Amniotic epithelial cell (primary cell): ENCODE measurements at places on chromosomes 6 and 20.

DNA sequence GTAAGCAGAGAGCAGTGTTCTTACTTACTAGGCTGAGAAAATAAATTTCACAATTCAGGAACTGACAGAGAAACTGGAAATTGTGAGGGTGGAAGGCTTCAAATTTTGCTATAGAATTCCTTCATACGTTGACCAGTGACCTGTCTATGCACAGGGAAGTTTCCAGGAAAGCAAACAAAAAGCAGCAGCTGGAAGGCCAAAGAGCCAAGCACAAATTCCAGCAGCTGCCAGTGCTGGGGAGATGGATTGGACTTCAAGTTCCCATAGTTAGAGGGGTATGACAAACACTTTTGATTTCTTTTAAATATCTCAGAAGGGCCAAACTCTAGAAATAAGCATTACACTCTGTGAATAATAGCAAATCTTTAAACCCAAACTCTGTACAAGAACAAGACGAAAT, 299.1 kb upstream of the KCNQ5 start:
- no peak for DNase-seq

DNA sequence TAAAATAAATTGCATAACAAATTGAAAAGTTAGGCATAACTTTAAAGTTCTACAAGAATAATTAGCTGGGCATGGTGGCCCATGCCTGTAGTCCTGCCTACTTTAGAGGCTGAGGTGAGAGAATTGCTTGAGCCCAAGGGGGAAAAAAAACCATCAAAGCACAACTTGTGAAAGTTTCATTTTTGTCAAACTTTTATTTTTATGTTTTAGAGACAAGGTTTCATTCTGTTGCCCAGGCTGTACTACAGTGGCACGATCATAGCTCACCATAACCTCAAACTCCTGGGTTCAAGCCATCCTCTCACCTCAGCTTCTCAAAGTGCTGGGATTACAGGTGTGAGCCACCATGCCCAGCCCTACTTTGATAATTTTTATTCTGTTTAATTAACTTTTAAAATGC, 14.2 kb downstream of the KATNA1 start:
- no peak for DNase-seq

DNA sequence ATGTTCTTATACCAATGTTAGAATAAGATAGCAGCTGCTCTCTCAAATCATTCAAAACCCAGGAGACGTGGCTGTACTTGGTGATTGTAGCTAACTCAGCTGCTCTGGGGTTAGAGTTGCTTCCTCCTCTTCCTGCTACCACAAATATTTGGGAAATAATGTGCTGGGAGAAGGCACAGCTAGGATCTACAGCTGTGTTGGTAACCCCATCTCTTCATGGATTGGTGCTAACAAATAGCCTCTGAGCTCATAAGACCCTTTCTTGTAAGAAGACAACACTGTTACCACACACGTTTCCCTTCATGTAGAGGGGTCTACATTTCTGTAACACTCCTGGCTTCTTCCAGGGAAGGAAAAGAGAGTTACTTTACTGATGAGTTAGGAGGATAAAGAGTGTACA, 911.0 kb upstream of the CITED2 start:
- DNase-seq = no peak

- no peak for DNase-seq
Observed at GRCh38 chr20:61299618-61300017, 47.6 kb downstream of the CDH4 start.

GRCh38 chr6:101400326-101401135, 7.0 kb downstream of the GRIK2 start:
- DNase-seq = no peak

DNA sequence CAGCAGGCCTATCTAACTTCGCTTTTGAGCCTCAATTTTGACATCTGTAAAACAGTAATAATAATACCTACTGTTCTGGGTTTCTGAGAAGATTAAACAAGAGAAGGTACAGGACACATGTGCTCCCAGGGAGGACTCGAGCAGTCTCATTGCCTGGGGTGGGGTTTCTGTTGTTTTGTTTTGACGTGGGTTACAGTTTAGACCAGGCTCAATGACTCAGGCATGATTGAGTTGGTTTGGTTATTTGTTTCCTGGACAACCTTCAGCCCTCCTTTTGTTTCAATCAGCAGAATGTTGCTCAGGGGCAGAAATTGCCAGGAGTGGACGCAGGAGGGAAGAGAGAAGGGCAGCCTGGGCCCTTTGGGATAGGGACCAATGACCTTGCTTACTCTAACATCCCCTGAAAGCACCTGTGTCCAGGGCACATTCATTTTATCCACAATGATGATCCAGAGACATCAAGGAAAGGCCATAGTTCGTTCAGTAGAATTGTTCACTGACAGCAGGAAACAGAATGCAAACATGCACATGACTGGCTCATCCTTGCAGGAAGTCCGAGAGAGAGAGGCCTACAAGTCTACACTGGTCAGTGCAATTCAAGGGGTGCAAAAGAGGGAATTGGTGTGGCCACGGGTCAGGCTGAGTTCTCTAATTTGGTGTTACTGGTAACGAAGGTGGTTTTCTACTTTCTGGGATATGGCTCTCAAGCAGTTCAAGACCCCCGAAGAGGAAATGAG, 74.5 kb upstream of the MRPS10 start:
- peak; percentile 52 for DNase-seq

- no peak for DNase-seq
Observed at GRCh38 chr20:49882171-49882970, 33.0 kb downstream of the SPATA2 start.

DNA sequence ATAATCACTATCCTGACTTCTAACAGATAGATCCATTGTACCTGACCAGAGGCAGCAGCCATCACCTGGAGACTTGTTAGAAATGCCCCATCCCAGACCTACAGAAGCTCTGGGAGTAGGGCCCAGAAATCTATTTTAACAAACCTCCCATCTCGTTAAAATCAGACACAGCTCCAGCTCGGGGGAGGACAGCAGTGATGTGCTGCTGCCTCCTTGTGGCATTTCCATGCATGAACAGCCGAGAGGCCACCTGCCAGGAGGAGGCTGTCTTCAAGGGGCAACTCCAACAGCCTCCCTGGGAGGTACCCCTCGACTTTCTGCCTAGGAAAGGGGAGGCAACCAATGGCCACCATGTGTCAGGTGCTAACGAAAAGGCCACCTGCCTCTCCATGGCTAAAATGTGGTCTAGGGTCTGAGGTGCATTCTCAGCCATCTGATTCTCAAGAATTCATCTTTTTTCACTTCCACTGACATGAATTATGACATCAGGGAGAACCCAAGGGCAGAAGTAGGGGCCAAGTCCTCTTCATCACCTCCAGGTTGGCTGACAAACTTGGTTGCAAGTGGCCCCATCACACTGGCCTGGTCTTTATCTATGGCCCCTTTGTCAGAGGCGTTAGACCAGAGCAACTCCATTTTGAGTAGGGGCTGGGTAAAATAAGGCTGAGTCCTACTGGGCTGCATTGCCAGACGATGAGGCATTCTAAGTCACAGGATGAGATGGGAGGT, 12.2 kb upstream of the KCNK15 start:
- peak; percentile 59 for DNase-seq

DNA sequence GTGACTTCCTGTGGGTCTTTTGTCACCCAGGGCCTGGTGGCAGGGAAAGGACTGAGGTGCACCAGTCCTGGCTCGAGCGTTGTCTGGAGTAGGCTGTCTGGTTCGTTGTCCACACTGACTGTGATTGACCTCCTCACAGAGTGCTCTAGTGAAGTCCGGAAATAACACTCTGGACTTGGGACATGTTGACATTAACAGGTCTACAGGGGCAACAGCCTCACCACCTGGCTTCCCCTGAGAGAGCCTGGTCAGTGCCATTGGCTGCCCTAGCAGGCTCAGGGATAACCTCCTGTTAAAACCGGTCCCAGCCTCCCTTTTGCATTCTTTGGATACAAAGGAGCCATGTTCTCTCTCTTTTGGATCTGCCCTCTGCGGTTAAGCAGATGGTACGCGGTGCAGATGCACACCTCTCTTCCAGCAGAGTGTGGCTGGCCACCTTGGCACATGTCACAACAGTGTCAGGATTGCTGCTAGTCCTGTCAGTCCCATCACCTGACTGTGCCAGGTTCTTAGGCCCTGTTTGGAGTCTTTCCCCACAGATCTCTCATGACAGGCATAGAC, 46.2 kb downstream of the CDS2 start:
- DNase-seq = no peak

DNA sequence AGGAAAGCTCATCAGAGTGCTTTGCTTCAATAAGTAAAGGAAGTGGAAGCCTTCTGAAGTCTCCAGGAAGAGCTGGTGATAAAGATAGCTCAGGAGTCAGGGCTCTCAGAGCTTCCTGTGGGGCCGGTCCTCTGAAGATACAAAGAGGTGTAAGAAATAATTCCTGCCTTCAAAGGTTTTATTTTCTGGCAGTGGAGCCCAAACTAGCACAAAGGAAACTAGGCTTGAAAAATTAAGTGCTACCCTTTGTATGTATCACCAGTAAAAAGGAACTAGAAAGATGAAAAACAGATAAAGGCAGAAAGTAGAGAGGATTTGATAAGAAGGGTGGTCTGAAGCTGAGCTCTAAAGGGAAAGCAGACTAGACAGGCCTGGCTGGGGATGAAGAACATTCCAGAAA, 204.1 kb upstream of the SASH1 start:
- DNase-seq = no peak

DNA sequence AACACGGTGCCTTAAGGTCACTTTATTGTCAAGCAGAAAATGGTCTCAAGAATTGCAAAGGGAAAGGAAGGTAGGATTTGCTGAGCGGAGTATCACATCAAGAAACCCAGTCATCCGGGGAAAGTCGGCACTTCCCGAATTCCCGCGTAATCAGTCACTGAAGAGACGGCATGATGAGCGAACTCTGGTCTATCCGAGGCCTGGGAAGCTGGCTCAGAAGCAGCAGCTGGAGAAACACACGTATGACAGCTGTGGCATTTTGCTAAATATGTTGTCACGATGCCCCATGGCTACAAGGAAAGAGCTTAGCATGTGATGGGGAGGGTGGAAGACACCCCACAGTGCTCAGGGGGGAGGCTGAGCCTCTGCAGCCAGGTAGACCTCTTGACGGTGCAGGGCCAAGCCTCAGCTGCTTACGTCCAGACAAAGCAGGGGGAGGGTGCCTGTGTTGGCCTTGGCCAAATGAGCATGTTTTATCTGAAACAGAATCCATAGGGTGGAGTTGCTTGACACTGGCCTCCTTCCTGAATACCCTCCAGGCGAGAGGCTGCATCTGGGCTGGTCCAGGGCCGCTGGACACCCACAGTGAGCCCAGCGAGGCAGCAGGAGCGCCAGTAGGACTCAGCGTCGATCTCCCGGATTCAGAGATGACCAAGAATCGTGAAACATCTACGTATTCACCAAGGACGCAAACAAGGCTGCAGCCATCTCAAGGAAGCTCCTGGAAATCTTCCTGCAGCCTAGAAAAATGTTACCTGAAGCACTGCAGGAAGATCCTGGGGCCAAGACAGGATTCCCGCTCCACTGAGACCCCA, 118.8 kb upstream of the AFDN start:
- DNase-seq = no peak

GRCh38 chr6:88983532-88983931, 20.1 kb upstream of the RNGTT start:
- DNase-seq = peak; percentile 49

- DNase-seq = no peak
Observed at GRCh38 chr6:130138116-130138908, 84.4 kb downstream of the SAMD3 start.

DNA sequence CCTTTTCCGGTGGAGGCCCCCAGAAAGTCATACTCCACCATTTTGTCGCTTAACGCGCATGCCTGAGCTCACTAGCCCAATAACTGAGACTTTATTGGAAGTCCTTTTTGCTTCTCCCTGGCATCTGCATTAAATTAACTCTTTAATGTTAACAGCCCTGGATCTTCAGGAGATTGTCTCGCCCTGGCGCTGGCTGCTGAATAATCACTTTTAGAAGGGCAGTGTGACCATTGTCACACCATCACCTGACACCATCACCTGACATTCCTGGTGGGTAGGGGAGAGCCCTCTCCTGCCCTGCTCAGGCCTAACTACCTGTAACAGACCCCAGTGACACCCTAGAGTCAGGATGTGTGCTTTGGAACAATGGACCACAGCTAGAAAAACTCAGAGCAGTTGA, 115.5 kb upstream of the SNX9 start:
- DNase-seq = no peak

- no peak for DNase-seq
Observed at GRCh38 chr20:50728486-50728980, 2.8 kb upstream of the PARD6B start.

GRCh38 chr6:87382861-87383260, 24.9 kb upstream of the CFAP206 start:
- no peak for DNase-seq

- DNase-seq = no peak
Observed at GRCh38 chr20:44454306-44454963, 21.2 kb upstream of the TTPAL start.

GRCh38 chr6:13124131-13124530, 204.2 kb downstream of the TBC1D7 start:
- no peak for DNase-seq

- no peak for DNase-seq
Observed at GRCh38 chr6:125718109-125718508, 31.3 kb upstream of the HEY2 start.

DNA sequence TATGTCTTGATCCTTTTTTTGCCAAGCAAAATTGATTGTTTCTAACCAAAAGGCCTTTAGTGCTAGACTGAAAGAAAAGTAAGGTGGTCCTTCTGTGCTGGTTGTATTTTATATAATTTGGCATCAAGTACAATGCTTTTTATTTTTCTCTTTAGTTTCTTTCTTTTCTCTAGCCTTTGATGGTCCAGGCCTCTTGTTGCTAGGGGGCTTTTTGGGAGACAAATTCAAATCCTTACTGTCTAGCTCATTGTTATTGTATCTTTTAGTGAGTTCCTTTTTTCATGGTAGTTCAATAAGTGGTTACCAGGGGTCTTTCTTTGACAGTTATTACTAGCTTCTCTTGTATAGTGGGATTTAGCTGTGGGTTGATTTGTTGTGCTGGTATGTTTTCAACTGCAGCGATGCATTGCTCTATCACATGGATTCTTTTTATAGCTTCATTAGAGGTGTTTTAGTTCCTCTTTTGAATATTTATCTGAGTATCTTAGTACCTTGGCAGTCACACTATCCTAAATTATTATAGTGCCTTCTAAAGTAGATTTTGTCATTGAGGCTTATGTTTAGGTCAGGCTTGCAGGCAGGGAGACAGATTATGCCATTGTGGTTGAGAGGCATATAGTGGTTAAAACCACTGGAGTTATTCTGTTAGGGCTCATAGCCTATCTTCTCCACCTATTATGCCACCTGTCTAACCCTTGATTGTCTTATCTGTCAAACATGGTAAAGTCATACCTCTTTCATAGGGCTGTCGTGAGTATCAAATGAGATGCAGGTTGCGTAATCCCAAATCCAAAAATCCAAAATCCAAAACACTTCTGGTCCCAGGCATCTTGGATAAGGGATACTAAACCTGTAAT, 49.5 kb downstream of the KCNS1 start:
- DNase-seq = no peak
